ENCODE measurements at places on chromosomes 12 and 14.
A peak's percentile ranks its signal among the peaks of the same experiment; 100 is the strongest.

DNA sequence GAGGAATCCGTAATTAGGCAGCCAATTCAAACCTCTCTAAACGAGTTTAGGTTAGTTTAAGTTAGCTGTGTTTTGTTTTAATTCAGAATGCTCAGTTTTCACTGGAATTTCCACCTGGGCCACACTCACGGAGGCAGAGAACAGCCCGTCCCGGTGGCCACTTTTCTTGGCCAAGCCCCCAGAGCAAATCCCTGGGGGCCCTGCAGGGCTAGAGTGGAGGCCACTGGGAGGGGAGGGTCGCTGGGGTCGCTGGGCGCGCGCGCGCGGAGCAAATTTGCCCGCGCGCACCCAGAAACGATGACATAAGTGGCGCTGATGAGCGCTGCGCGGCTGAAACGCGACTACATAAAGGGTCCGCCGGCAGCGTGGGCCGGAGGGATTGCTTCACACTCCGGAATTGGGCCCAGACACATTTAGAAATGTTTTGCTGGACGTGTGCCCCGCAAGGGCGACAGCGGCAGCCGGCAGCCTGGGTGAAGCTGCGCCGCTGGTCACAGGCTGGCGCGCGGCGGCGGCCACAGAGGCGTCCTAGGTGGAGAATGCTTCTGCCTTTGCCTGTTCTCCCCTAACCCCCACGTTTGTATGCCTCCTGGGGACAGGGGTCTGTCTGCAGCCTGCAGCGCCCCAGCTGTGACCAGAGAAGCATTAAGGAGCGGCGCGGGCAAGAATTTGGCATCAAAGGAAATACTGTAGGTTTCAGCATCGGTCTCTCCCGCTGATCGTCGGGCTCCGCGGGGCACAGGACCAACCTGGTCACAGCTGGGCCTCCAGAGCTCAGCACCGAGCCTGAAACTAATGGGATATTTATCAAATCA lies 37.9 kb upstream of the TBX5 start:
- no peak for DNase-seq

DNA sequence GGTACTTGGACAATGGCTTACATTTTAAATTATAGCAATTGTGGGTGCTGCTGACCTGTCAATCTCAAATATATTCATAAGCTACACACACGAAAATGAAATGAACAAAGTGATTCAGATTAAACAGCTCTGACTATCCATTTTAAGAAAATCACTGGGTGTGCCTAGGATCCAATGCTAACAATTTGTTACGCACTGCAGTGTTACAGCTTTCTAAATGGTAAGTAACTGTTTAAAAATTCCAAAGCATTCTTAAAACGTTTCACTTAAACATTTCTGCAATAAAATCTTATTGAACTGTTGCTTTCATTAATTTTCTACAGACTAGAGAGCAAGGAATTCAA lies 18.9 kb downstream of the LMO3 start:
- no peak for DNase-seq

DNA sequence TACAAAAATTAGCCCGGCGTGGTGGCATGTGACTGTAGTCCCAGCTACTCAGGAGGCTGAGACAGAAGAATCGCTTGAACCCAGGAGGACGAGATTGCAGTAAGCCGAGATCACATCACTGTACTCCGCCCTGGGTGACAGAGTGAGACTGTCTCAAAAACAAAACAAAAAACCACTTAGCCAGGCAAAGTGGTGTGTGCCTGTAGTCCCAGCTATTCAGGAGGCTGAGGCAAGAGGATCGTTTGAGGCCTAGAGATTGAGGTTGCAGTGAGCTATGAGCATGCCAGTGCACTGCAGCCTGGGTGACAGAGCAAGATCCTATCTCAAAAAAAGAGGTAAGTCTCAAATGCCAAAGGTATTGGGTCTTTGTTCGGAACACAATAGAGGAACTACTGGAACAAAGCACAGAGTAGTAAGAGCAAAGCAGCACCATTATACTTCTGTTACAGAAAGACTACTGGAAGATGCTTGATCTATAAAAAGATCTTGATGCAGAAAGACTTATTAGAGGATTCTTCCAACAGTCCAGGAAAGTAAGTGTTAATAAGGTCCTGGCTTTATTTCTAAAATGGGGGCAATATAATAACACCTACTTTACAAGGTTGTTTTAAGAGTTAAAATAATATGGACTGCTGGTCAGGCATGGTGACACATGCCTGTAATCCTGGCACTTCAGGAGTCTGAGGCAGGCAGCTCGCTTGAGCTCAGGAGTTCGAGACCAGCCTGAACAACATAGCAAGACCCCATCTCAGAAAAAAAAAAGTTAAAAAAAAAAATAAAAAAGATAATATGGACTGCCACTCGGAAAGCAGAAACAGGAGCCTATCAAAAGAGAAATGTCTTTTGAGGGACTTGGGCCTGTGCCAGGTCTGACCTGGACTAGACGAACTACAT lies 29.9 kb downstream of the BTBD7 start:
- no peak for DNase-seq

DNA sequence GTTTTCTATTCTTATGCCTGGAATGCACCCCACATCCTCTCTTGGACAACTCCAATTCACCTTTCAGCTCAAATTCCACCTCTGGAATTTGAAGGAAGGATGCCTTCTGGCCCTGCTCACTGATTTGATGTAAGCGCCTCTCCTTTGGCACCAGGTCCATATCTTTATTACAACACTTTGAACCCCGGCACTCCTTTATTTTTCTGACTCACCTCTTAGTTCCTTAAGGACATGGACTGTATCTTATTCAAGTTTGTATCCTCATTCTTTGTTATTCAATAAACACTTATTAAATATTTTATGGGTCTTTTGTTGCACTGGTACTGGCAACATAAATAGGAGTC lies 3.1 kb downstream of the GALC start:
- DNase-seq, result no peak

GRCh38 chr12:49091056-49091835 lies 3.4 kb downstream of the DHH start:
- no peak for DNase-seq

- DNase-seq, result no peak
Measured at GRCh38 chr12:113245695-113246477, 24.6 kb downstream of the TPCN1 start.

DNA sequence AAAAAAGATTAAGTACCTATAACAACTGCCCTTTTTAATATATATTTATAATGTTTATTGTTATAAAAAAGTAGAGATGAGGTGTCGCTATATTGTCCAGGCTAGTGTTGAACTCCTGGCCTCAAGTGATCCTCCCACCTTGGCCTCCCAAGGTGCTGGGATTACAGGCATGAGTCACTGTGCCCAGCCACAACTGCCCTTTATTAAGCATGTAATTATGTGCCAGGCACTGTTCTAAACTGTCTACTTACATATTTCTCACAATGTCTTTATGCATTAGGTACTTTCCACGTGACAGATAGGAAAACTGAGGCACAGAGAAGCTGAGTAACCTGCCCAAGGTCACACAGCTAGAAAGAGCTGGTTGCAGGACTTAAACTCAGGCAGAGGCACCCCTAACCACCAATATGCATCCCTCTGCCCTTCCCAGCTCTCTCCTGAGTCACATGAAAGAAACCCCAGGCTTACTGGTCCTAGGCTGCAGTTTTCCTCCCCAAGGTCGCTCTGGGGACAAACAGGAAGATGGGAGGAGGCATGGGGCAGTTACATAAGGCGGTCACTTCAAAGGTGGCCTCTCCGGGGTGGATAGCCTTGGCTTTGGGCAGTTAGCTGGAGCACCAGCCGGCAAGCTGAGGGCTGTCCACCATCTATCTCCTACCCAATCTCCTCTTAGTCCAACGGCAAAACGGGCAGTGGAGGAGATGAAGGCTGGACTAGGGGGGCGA lies 54.6 kb upstream of the TBX3 start:
- DNase-seq, result no peak

DNA sequence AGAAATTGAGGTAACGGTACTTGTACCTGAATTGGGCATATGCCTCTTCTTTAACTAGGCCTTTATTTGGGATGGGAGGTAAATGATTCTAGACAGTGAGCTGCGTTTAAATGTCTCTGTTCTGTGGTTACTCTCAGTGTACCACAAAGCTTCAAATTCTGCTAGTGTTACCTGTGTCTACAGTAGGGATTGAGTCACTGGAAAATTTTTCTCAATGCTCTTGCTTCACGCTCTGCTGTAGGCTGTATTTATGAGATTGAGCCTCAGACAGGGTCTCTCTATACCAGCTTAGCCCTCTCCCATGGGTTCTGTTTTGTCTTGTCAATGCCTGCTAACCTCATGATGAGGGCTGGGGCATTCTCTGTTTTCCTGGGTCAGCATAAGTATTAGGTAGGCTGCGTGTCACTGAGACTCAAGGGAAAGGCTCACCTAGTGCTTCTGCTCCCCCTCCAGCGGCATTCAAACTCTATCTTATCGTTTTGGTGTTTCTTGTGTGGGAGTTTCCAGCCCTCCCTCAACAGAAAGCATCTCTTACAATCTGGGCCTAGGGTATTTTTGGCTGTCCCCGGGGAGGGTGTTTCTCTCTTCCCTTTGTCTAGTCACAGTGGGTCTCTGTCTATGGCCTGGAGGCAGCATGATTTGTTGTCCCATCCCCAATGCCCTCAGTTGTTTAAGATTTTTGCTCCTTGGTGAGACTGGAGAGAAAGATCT lies 285.8 kb downstream of the ADGRD1 start:
- DNase-seq, result no peak

DNA sequence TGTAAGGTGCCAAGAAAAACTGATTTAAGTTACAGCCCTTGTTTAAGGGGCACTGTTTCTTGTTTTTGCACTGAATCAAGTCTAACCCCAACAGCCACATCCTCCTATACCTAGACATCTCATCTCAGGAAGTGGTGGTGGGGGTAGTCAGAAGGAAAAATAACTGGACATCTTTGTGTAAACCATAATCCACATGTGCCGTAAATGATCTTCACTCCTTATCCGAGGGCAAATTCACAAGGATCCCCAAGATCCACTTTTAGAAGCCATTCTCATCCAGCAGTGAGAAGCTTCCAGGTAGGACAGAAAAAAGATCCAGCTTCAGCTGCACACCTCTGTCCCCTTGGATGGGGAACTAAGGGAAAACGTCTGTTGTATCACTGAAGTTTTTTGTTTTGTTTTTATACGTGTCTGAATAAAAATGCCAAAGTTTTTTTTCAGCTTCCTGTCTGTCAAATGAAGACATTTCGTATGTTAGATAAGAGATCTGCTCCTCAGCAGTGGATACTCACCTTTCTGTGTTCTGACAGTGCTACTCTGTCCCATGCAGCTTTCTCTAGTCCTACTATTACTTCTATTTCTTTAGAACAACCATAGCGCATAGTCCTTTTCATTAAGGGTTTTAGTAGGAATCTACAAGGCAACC lies 1.2 kb upstream of the PA2G4 start:
- no peak for DNase-seq

- DNase-seq, result no peak
Measured at GRCh38 chr12:98417266-98417665, 98.1 kb upstream of the TMPO start.

- peak; percentile 1 for DNase-seq
Measured at GRCh38 chr12:111596985-111597830, 1.9 kb downstream of the ATXN2 start.

GRCh38 chr14:105841022-105842009 lies 314.9 kb downstream of the TMEM121 start:
- no peak for DNase-seq

DNA sequence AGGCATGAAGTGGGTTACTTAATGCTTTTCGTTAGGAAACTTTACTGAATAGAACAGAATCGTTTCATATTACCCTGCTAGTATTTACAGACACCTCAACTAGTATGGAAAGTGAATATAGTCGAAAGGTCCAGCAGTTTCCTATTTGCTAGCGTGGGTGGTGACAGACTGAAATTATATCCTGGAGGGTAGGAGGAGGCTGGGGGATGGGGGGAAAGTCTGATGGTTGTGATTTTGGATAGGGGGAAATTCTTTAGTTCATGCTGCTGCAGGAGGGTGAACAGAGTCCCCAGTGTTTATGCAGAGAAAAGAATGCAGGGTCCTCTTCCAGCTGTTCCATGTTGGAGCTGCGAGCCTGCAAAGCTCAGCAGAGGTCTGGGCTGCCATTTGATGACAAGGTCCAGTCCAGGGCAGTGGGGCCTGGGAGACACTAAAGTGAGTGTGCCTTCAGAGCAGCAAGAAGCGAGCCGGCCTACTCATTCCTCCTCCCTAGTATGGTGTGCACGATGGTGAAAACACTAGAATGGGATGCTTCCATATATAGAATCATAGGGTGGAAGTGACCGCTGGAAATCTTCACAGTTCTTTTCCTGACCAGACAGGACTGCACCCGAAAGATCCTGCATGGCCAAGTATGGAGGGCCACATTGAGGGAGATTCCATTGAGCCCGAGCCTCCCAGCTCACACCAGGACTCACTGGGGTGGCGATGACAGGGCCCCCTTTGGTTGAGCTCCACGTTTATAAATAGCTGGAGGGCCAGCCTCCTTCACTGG lies 2.1 kb downstream of the SAMD4A start:
- DNase-seq, result no peak

DNA sequence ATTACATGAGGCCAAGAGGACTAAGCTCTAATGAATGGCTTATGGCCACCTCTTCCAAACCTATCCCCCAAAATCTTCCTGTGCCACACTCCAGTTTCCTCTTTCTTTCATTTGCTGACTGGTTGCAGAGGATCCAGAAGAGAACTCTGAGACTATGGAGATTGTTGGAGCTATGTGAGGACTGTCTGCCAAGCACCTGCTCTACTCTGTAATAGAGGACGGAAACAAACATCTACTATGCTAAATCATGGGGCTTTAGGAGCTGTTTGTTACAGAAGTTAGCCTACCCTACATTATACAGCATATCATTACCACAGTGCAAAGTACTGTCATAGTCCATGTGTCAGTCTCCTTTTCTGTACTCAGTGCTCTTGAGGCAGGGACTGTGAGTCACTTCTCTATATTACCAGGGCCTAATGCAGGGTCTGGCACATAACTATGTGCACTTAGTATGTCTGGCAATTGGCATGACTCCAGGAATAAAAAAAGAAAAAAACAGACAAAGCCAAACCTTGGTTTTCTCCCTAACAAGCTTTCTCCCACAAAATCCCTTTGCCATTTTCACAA lies 95.1 kb downstream of the RPAP3 start:
- DNase-seq, result no peak

DNA sequence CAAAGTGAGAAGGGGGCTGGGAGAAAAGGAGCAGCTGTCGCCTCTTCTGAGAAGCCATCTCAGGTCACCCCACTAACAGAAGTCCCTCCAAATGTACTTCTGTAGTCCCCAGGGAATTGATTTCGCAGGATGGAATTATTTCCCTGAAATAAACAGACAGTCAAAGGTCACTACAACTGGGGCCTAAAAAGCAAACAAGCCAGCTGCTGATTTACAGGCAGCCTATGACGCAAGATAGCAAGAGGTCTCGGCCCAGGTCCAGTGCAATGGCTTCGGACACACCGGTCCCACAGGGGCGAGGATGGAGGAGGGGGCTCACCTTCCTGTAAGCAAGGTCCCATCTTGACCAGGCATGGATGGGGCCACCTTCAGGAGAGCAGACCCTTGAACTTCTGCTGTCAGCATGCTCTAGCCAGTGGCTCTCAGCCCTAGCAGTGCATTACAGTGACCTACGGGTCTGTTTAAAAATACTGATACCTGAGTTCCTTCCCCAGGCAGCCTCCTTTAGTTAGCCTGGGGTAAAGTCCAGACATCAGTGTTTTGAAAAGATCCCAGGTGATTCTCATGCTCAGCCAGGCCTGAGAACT lies 18.1 kb downstream of the NUAK1 start:
- DNase-seq, result no peak

GRCh38 chr12:6921996-6922946 lies 5.5 kb upstream of the ATN1 start:
- no peak for DNase-seq

- no peak for DNase-seq
Measured at GRCh38 chr12:63045020-63045860, 105.8 kb downstream of the AVPR1A start.

- no peak for DNase-seq
Measured at GRCh38 chr12:51242120-51242519, 3.5 kb downstream of the DAZAP2 start.
